ENCODE measurements at places on chromosomes 5 and 9.
A peak's percentile ranks its signal among the peaks of the same experiment; 100 is the strongest.

- no peak for DNase-seq
Measured at GRCh38 chr9:27625751-27626150, 52.5 kb upstream of the C9orf72 start.

GRCh38 chr5:146376821-146377220, 38.2 kb downstream of the POU4F3 start:
- DNase-seq = no peak

GRCh38 chr5:80781356-80781755, 126.6 kb upstream of the DHFR start:
- DNase-seq = no peak

- DNase-seq = no peak
Measured at GRCh38 chr9:97830884-97831829, 21.9 kb upstream of the FOXE1 start.

DNA sequence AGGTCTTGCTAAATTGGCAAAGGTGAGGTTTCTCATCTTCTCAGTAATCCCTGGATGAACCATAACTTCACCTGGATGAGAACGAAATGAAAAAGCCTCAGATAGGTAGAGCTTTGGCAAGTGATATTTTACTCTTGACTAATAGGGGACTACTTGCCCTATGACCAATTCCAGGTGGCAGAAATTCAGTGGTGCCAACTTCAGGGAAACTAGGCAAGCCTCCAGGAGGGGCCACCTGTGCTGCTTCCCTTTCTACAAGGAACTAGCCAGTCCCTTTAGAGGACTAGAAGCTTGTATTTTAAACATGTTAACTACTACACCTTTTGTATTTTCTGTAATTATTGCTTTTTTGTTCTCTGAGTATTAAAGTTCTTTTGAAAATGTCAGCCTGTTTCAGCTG, 169.0 kb upstream of the GRIA1 start:
- DNase-seq = no peak

DNA sequence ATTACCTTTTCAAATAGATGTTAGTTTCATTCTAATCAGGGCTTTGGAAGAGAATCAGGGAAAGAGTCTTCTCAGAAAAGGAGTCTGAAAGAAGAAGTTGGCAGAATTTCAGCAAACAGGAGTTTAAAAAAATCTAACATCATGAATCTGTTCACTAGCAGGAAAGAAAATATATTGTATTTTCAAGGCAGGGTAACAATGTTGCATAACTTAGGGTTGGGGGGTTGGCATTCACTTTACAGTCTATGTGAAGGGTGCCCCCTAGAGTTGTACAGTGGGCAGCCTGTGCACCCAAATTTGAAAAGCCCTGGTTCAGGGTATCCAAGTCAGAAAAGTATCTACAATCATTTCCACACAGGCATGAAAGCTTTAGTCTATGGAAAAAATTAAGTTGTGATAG, 348.4 kb upstream of the SLC30A5 start:
- no peak for DNase-seq

GRCh38 chr5:149128023-149128875, 13.0 kb upstream of the ABLIM3 start:
- peak; percentile 67 for DNase-seq

DNA sequence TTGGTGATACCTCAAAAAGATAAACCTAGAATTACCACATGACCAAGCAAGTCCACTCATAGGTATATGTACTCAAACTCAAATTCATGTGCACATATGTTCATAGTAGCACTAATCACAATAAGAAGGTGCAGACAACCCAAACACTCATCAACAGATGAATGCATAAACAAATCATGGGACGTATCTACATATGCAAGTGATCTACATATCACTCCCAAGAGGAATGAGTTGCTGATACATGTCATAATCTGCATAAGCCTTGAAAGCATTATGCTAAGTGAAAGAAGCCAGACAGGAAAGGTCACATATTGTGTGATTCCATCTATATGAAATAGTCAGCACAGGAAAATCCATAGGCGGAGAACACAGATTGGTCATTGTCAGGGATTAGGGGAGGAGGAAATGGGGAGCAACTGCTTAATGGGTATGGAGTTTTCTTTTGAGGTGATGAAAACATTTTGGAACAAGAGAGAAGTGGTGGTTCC, 10.6 kb upstream of the GPX8 start:
- DNase-seq = no peak

GRCh38 chr5:3056866-3057265, 305.4 kb upstream of the IRX2 start:
- no peak for DNase-seq

GRCh38 chr9:70688704-70689103, 274.2 kb upstream of the KLF9 start:
- DNase-seq = no peak

DNA sequence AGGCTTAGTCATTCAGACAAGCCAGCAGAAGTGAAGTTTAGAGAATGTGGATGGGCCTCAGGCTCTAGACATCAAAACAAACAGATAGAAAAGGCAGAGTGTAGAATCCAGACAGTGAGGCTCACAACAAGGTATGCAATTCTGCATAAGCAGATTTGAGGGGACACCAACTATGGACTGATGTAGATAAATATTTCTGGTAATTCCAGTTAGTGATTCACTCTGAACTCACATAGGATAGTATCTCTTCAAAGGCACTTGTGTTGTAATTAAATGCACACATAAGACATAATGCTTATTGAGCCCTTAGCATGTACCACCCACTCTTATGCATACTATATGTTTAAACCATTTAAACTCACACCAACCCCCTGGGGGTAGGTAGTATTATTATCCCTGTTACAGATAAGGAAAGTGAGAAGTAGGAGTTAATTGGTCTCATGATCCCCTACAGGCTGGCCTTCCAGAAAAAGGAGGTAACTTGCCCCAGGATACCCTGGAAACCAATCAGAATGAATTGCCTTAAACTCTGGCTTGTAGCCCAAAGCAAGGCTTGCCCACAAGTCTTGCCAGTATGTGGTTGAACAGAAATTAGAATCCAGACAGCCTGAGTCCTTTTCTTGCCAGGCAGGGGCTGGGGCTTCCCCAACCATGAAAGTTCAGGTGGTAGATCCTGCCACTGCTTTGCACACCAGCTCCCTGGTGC, 39.5 kb upstream of the HSPB3 start:
- DNase-seq = peak; percentile 72

GRCh38 chr5:177087398-177088005, 787 bp downstream of the FGFR4 start:
- no peak for DNase-seq

DNA sequence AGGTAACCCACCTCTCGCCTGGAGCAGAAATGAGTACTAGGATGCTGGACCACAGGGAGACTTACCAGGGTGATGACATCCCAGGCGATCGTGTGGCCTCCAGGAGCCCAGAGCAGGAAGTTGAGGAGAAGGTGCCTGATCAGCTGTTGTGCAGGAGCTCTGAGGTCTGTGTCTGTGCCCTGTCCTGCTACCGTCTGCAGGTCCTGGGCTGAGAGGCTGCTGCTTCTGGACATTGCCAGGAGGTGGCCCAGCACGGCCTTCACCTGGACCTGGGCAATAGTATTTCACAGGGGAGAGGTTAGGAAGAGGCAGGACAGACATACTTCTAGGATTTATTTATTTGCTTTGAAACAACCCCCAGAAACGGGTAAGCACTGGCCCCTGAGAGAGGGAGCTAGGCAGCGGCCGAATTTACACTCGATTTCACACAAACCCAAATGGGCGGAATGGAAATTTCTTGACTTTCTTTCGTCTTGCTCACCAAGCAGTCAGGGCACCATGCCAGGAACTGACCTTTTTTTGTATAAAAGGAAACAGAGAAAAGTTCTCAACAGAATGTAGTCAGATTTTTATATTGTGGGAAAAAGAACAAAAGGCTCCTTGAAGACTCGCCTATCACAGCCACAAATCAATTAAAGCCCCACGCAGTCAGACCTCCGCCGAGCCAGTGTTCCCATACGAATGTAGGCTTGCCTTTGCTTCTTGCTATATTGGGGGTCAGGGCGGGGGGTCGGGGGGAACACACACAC, 210.3 kb downstream of the FANCC start:
- DNase-seq = no peak

GRCh38 chr5:3709068-3709716, 113.6 kb downstream of the IRX1 start:
- no peak for DNase-seq

DNA sequence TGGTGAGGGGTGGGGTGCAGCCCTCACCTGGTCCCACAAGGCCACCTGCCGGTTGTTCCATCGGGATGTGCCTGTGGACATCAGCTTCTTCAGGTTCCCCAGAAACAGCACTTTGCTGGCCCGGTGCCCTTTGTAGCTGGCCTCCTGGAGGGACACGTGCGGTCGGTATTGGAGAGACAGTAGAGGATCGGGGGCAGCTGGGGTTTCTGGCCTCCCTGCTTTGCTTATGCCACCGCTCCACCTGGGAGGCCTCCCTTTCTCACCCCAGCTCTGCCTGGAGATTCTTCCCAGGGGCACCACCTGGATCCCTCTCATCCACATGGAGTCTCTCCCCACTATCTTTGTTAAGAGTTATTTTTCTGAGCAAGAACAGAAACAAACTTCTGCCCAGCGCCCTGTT, 13.1 kb upstream of the TRIM14 start:
- no peak for DNase-seq

DNA sequence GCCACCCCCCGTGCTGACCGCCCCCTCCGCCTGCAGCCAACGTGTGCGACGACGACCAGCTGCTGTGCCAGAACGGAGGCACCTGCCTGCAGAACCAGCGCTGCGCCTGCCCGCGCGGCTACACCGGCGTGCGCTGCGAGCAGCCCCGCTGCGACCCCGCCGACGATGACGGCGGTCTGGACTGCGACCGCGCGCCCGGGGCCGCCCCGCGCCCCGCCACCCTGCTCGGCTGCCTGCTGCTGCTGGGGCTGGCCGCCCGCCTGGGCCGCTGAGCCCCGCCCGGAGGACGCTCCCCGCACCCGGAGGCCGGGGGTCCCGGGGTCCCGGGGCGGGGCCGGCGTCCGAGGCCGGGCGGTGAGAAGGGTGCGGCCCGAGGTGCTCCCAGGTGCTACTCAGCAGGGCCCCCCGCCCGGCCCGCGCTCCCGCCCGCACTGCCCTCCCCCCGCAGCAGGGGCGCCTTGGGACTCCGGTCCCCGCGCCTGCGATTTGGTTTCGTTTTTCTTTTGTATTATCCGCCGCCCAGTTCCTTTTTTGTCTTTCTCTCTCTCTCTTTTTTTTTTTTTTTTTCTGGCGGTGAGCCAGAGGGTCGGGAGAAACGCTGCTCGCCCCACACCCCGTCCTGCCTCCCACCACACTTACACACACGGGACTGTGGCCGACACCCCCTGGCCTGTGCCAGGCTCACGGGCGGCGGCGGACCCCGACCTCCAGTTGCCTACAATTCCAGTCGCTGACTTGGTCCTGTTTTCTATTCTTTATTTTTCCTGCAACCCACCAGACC, 80.2 kb downstream of the NTNG2 start:
- no peak for DNase-seq

DNA sequence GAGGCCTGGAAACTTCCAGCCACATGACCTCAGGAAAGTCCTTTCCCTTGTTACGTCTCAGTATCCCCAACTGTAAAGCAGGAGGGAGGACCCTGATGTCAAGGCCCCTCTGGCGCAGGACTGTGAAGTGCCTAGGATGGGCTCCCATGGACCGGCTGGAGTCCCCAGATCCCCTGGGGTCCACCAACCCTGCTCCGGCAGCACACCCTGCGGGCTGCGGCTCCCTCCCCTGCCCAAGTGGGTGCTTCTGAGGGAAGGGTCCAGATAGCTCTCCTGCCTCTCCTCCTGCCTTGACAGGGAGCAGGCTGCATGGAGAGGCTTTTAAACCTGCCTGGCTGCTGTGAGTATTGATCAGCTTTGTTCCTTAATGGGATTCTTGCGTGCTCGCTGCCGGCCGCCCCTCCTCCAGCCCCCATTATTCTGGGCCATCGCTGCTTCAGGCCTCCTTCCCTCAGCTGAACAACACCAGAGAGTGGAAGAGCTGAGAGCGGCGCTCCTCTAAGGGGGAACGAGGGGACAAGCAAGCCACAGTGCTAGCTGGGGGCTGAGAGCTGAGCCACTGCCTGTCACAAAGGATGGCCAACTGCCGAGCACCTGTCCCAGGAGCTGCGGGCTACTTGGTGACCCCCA, 25.6 kb upstream of the NTNG2 start:
- no peak for DNase-seq

DNA sequence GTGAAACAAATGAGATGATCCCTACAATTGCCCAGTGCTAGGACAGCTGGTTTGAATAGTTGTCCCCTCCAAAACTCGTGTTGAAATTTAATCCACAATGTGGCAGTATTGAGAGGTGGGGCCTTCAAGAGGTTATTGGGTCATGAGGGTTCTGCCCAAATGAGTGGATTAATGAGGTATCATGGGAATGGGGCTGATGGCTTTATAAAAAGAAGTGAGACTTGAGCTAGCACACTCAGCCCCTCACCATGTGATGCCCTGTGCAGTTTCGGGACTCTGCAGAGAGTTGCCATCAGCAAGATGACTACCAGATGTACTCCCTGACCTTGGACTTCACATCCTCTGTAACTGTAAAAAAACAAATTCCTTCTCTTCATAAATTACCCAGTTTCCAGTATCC, 33.1 kb downstream of the RANBP6 start:
- DNase-seq = no peak

DNA sequence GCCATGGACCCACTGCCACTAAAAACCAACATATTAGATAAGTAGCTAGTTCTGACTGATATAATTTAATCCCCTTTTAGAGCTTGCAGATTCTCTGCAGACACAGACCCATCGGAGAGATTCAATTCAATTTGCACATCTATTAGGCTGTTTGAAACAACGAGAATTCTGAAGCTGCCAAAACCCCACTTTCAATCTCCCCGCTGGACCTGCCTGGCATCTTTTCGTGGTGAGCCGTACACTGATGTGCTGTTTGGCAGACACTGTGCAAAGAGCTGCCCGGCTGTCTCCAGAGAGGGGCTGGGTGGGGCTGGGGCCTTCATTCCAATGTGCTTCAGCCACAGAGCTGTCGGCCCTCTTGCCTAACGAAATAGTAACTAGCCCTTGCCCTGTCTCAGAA, 42.1 kb upstream of the FAM240B start:
- no peak for DNase-seq

- no peak for DNase-seq
Measured at GRCh38 chr9:129102095-129102525, 8.5 kb downstream of the CRAT start.

GRCh38 chr5:107807431-107807830, 136.7 kb upstream of the EFNA5 start:
- no peak for DNase-seq

DNA sequence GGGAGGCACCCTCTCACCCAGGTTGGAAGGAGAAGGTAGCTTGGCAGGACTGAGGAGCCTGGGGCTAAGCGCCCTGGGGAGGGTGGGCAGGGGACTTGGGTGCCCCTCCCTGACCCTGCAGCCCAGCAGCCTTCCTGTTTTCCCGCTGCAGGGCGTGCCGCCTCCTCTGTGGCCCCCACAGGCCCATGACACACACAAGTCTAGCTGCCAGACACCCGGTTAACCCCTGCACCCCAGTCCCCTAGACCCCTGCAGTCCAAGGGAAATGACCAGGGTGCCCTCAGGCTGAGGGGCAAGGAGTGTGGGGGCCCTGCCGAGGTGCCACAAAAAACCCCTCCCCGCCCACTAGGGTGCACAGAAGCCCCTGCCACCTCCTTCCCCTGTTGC, 33.0 kb downstream of the GOLGA2 start:
- DNase-seq = no peak
